Mucosa of descending colon (tissue), 3 donors: ENCODE measurements at places on chromosomes 7 and 10. TPM values are rescaled to one million over a fixed set of nuclear protein-coding genes. Genes with fewer than 3 reads are reported as not detected.

GRCh38 chr7:2558629-2559282, at the start of gene IQCE:
Gene IQCE, plus strand, starts transcription at chr7:2558979. Its CDS starts 203 bp downstream, at chr7:2559182.
- peak; percentile 97 for DNase-seq

- no peak for DNase-seq
Observed at GRCh38 chr7:84228526-84228925, 33.9 kb upstream of the SEMA3A start.

The SPDYE5 gene
- total RNA-seq, result 0.17 TPM

DNA sequence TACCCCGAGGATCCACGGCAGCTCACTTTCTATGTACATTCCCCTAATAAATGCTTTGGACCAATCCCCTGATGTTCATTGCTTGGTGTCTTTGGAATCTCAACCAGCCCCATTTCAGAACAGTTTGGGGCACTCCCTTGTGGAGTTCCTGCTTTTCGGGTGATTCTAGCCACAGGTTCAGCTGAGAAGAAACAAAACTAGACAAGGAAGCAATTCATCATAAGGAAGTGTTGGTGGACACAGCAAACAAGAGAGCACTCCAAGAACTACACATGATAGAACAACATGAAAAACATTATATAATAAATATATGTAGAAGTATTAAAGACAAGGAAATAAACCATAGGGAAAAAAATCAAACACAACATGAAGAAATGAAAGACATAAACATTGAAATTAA, 6.0 kb upstream of the CCDC136 start:
- no peak for DNase-seq

GRCh38 chr7:28062197-28062991, 118.2 kb downstream of the JAZF1 start:
- DNase-seq, result peak; percentile 89

DNA sequence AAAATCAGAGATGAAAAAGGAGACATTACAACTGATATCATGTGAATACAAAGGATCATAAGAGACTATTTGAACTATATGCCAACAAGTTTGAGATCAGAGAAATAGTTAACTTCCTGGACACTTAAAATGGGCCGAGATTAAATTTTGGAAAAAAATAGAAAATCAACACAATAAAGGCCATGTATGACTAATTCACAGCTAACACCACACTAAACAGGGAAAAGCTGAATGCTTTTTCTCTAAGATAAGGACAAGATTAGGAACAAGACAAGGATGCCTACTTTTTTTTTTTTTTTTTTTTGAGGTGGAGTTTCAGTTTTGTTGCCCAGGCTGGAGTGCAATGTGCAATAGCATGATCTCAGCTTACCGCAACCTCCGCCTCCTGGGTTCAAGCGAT, 151.4 kb upstream of the MAGI2 start:
- no peak for DNase-seq

GRCh38 chr10:54613162-54613561, 187.9 kb downstream of the PCDH15 start:
- no peak for DNase-seq
